ENCODE measurements at places on chromosomes 2 and 18. TPM values are rescaled to one million over a fixed set of nuclear protein-coding genes. Genes with fewer than 3 reads are reported as not detected.

DNA sequence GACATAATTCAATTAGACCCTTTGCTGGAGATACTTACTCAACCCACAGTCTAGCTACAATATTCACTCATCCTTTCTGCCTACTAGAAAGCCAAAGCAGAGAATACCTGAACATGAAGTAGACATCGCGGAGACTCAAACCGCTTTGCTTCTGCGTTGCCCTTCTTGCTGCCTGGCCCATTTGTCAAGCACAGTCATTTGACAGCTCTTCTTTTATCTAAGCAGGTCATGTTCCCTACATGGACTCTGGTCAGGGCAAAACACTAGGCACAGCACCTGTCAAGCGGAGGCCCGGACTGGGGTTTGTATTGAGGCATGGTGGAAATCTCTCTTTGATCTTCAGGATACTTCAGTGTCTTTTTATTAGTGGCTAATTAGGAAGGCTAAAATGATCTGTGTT is 89.7 kb downstream of the FARSB start:
- no peak for DNase-seq

SGPP2 gene
- total RNA-seq = 0.05 TPM

DNA sequence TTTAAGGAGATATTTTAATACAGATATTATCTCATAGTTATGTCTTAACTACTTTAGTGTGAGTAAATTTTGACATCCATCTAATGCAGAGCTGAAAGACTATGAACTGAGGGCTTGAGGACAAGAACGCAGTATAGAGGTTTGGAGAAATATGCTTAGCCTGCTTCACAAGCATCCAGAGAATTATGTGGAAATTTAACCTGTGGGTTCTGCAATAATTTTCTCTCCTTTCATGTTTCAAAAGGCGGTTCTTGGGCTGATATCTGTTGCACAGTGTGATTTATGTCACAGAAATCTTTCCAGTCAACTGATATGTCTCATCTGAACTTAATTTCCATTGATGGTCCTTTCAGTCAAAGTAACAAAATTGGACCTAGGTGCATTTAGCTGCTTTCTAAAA is 371.9 kb upstream of the VRK2 start:
- no peak for DNase-seq

SLC9A4 gene
- total RNA-seq = not detected

GRCh38 chr2:119837759-119838158 is 78.0 kb downstream of the PTPN4 start:
- DNase-seq = peak; percentile 45

PLGLB2 gene
- total RNA-seq = 0.65 TPM

MOB1A gene
- total RNA-seq = 121 TPM

- DNase-seq = no peak
Measured at GRCh38 chr2:236787885-236788284, 218.3 kb downstream of the ACKR3 start.

DNA sequence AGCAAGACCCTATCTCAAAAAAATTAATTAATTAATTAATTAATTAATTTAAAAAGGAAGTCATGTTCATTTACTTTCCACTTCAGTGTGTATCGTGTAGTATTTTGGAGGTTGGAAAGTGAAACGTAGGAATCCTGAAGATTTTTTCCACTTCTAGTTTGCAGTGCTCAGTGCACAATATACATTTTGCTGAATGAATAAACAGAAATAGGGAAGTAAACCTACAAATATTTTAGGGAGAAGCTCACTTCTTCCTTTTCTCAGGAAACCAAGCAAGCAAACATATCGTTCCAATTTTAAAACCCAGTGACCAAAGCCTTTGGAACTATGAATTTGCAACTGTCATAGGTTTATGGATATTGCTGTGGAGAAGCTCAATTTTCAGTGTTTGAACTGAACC is 27.8 kb downstream of the SLC14A1 start:
- no peak for DNase-seq

KLHL29 gene
- 5.8 TPM for total RNA-seq

PSMA8 gene
- total RNA-seq = not detected

CDCA7 gene
- 13.2 TPM for total RNA-seq

DNA sequence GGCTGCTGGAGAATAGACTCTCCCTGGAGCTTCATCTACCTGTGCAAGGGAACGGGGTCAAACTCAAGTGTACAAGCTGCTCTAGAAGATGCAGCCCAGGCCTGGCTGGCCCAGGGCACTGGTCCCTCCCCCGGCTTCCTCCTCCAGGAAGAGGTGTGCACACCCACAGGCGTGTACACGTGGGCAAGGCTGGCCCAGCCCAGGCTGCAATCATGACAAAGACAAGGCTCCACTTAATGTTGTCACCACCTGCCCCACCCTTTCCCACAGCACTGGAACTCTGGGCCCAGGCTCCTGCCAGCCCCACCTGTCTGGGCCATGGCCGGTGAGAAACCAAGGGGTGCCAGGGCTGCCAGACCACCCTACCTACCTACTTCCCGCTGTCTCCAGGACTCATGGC is 29.6 kb upstream of the ALPP start:
- no peak for DNase-seq

GRCh38 chr18:74149878-74150277 is 1.6 kb downstream of the TIMM21 start:
- DNase-seq = no peak

DNA sequence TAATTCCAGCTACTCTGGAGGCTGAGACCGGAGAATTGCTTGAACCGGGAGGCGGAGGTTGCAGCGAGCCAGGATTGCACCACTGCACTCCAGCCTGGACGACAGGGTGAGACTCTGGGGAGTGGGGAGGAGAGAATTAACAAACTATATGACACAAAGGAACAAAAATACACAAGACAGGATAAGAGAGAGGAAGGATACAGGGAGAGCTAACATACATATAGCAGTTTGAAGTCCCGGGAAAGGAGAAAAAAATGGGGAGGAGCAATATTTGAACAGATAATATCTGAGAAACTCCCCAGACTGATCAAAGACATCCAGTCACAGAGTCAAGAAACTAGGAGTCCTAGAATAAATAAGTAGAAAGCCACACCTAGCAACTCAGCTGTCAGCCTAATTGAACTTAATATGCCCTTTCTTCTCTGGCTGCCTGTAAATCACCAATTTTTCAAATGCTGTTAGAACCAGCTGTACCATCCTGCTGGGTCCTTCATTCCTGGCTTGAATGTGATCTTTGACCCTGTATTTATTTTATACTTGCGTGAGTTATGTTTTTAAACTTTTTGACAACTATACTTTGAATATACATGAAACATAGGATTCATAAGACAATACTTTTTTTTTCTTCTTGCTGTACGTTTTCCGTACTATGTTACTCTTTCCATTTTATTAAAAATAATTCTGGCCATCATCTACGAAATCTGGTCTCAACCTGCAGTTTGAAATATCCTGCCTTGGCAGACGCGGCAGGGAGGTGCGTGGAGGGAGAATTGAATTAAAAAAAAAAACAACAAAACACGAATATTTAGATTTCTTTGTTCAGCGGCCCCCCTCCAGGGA is 876 bp upstream of the CYP27A1 start:
- DNase-seq = no peak

GRCh38 chr2:113977660-113978523 is 88.0 kb downstream of the ACTR3 start:
- DNase-seq = peak; percentile 83

ACMSD gene
- total RNA-seq = 0.34 TPM
